ENCODE measurements at places on chromosomes 2 and 18.

GRCh38 chr18:29171892-29172755, 995.2 kb upstream of the CDH2 start:
- DNase-seq, result no peak

DNA sequence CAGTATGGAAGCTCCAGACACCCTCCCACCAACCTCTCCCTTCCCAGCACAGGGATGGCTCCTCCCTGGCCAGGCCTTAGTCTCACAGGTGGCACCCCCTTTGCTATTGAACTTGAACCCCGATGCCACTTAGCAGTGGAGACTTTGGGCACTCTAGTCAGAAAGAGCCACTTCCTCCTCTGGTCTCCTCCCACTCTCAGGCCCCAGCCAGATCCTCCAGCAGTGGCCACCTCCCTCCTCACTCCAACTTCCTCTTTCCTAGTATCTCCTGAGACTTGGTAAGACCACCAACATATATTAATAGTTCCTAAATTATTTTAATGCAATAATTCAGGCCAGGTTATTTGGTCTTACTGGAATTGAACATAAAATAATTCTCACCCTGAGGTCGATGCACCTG, 437.2 kb upstream of the ID2 start:
- DNase-seq, result no peak

DNA sequence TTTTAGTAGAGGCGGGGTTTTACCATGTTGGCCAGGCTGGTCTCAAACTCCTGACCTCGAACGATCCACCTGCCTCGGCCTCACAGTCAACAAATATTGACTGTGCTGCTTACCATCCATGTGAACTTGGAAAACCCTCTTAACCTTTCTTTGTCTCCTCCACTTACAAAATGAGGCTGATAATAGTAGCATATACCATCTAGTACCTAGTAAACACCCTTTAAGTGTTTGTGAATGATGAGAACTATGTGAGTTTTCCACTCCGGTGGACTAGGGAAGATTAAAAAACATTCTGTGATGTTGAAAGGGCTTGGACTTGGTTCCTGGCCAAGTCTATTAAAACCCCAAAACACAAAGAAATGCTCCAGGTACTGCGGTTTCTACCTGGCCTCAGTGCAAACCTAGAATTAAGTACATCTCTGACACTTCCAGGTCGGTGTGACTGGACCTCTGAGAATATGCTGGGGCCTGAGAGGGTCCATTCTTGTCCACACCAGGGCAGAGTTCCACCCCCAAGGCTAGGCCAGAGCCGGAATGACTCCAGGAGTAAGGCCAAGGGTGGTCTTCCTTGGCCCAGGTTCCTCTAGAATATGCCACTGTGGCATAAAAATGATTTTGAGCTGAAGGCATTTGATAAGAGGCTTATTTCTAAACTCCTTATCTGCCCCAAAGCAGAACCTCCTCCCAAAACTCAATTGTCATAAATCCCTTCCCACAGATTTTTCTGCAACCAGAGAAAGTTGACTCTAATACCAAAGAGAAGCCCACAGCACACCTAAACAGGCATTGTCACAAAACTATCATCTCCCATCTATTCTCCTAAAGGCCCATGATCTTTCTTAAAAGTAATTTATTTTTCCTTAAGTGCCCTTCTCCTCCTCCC, 217.5 kb downstream of the TGIF1 start:
- DNase-seq, result no peak

DNA sequence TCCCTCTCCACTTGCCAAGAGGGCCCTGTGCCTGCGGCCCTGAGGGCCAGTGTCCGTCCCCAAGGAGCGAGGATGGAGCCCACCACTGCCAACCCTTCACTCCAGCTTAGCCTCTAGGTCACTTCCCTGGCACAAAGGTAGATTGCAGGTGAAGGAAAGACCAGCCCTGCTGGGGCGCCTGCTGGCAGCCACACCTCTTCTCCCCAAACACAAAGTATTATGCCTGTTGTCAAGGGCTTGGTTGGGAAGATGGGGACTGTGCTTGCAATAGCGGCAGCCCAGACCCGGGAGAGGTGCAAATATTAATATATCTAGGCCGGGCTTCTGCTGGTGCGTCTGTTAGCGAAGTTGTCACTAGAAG, 7.7 kb downstream of the KCNF1 start:
- DNase-seq, result no peak

- no peak for DNase-seq
These were observed 46.0 kb downstream of the ACAA2 start for GRCh38 chr18:49767111-49768050.

GRCh38 chr2:197388866-197389587, 45.8 kb downstream of the SF3B1 start:
- DNase-seq, result no peak

DNA sequence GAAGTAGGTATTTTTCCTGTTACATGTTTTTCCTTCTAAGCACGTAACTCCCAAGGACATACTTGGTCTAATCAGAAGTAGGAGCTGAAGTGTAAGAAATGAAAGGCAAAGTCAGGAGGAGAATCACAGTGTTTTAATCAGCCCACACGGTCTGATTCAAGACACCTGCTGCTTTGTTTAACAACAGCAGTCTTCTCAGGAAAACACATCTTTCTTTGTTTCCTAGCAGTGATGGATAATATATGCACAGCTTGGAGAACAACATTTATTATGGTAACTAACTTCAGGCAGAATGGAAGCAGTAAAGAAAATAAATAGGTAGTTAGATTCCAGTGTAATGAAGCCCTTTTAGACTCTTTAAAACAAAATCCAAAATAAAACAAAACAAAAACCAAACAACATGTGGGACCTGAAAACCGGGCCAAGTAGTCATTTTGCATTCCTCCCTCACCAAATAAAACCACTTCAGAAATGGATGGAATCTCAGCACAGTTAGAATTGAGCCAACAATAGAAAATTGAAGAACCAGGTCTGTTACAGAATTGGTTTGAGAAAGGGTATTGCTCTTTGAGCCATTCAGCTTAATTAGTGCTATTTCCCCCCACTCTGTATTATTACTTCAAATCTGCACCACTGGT, 61.1 kb upstream of the UGP2 start:
- DNase-seq, result no peak

DNA sequence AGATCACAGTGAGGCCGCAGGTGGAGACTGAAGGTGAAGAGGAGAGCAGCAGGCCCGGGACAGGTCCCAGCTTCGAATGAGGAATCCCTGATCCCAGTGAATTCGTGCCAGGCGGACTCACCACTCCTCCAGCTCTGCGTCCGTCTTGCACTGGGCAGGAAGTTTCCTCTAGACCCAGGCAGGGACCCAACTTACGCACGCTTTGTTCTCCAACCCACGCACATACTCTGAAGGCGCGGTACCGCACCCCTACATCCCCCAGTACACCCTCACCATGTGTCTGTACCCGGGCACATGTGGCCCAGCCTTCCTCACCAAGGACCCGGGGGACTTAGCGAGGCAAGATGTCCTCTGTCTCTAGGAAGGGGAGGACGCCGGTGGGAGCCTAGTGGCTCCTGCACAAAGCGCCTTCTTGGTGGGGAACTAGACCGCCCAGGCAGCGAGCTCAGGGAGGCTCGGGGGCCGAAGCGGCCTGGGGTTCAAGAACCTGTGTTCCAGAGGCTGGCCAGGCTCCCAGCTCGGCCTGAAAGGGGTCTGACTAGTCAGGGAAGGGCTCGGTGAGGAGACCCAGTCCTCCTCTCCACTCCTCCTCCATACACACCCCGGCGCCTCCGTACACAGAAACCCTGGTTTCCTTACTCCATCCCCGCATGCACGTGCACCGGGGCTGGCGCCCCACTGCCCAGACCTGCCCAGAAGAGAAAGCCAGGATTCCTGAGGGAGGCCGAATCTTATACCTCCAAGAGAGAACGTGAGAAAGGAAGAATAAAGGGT, 38.3 kb upstream of the ATP6V1B1 start:
- DNase-seq, result no peak
